RCC 7860 (cell line): ENCODE measurements at places on chromosomes 11 and 22.

DNA sequence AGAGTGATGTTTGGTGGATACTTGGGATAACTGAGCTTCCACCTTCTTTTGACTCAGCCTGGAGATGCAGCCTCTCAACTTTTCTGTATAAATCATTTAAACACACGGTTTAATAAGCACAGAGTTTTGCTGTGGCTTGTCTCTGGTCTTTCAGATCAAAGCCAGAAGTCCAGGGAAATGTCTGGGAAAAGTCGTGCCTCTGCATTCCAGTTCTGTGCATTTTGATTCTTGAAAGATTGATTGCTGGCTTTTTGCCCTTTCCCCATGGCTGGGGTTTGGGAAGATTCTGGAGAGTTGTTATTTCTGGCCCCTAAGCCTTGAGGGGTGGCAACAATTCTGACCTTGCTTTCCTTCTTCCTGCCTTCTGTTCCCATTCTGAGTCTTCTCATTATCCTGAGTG lies 154.1 kb downstream of the COMMD9 start:
- no peak for DNase-seq

- DNase-seq, result no peak
These were observed 51.1 kb upstream of the BLID start for GRCh38 chr11:122167100-122167499.

- DNase-seq, result no peak
These were observed 27.2 kb downstream of the YDJC start for GRCh38 chr22:21602579-21602978.

- peak; percentile 14 for DNase-seq
These were observed 9.6 kb upstream of the CD248 start for GRCh38 chr11:66326261-66327111.

DNA sequence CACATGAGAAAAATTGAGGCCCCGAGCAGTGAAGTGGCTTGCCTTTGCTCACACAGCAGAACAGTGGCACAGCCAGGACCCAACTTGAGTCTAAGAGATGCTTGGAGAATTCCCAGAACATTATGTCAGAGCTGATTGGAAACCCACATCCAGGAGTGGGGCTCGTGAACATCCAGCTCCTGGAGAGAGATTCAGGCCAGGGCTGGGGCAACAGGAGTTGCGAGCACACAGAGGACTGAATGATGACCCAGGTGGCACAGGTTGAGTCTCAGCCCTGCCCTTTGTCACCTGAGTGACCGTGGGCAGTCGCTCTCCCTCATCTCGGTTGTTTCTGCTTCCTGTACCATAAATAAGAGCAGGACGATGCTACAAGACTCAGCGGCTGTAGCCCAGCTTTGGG lies 102.6 kb downstream of the MYO18B start:
- no peak for DNase-seq

DNA sequence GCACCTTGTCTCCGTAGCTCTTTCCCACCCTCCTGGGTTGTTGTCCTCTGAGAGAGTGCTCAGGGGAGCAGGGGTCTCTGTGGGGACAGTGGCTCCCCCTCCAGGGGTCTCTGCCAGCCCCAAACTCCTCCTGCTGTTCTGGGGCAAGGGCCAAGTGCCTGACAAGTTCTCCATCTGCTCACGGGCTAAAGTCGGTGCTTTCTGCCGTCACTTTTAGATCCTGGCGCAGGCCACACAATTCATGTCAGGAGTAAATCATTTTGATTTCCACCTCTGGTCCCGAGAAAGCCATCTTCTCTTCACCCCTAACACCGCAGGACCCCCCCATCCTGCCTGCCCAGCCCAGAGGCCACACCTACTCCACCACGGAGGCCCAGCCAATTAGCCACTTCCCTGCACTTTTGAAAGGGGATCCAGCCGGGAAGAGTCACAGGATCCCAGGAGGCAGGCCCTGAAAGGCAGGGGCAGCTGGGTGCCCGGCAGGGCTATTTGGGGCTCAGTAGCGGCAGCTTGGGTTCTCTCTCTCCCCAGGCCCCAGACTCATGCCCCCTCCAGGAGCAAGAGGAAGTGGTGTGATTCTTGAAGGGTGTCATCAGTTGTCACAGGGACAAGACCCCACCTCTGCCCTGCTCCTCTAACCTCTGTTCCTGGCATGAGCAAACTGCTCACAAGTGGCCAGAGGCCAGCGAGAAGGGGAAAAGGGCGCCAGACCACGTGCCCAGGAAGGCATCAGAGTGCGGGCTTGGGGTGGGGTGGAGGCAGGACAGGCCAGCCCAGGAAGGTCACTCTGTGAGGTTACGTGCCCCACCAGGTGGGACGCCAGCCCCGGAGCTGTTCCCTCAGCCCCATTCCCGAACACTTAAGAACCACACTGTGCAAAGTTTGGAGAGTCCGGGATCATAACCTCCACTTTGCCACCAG lies 1.3 kb downstream of the MACROD1 start:
- DNase-seq, result no peak

- DNase-seq, result peak; percentile 87
These were observed 109.5 kb downstream of the CCDC81 start for GRCh38 chr11:86483940-86484794.

GRCh38 chr22:17569971-17570511 lies 6.7 kb downstream of the SLC25A18 start:
- DNase-seq, result no peak

- no peak for DNase-seq
These were observed 59.5 kb upstream of the WNT11 start for GRCh38 chr11:76265771-76266241.
